Hematopoietic multipotent progenitor cell treated with erythropoietin and hydrocortisone succinate and interleukin-3 and kit ligand, for 15 days (in vitro differentiated cells): ENCODE measurements at places on chromosomes 5 and 9.

DNA sequence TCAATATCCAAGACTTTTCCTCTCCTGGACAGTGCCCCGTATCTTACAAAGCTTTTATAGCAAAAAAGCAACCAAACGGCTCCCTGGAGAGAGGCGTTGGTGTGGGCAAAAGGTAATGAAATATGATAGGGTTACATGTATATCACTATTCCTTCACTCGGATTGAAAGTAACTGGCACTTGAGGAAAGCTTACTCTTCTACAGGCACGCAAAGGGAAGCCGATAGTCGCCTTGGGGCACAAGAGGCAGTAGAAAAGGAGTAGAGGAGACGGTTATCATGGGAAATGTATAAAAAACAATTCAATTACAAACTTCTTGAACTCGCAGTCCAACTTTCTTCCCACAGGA is 1.1 kb downstream of the DIAPH1 start:
- no peak for DNase-seq

DNA sequence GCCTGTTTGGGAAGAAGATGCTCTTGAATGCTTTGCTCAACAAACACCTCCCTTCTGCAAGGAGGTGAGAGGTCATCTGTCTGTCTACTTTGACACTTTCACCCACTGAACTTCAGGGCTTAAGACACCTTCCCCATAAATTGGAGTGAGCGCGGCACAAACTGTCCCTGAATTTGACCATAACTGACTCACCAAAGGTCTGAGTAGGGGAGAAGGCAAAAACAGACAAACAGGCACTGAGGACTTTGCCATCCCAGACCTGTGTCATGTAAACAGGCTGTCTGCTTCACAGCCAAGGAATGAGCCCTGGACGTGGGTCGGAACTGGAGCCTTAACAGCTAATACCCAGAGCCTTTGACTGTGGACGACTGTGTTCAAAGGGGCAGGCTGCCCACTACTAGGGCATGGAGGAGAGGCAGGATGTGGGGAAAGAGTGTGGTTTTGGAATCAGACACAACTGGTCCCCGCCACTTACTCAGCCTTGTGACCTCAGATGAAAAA is 320.9 kb upstream of the KLF4 start:
- DNase-seq, result no peak

GRCh38 chr5:77337246-77337645 is 126.8 kb downstream of the PDE8B start:
- DNase-seq, result no peak

DNA sequence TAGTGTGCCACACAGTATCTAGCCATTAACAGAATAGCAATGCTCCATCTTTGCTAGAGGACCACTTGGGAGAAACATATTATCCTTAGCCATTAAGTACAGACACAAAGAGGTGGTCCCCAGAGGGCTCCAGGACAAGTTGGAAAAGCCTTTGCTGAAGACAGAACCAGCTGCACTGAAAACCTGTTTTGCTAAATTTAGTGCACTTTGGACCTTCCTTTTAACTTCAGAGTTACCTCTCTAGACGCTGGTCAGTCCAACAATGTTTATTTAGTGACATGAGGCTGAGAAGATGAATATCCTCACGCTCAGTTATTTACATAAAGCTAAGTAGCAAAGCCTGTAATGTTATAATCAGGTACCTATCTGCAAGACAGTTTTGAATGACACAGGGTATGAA is 265.0 kb upstream of the ZNF608 start:
- no peak for DNase-seq

DNA sequence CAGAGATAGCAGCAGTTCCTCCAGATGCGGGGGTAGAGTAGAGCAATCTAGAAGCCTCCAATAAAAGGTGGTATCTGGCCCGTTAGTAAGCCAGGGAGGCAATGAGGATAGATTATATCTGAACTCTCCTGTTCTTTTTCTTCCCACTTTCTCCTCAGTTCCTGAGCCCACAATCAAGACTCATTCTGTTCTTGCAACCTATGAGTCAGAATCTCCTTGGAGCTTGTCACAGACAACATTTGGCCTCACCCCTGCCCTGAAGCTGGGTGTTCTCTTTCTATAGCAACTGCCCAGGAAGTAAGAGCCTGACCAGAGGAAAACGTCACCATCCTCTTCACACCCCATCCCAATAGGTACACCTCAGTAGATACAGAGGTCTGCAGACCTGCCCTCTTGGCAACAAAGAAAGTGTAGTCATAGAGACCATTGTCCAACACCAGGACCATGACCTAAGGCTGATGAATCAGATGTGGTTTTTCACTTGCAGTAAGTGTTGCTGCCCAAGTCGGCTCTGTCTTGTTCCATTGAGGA is 76.3 kb upstream of the PCA3 start:
- DNase-seq, result no peak

DNA sequence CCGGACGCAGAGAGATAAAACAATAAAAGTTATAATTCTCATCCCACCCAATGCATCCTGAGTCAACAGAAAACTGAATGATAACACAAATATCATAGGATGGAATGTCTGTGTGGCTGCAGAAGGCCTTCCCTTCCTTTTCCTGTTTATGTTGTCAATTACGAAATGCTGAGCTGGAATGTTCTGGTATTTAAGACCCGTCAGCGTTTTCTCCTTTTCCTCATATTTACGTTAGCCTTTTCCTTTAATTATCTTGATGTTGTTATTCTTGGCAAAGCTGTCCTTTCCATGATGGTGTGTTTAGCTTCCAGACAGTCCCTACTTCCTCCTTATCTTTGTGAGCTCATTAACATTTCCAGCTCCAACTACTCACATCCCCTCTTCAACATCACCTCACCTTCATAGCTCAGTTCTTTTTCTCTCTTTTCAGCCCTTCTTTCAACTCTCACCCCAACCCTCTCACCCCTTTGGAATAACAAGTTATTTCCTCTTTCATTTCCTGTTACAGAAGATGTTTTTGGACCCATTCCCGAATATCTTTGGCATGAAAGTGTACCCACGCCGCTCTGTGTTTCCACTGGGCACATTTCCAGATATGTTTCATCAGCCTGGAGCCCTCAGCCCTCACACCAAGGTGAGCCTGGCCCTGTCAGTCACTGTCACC is 221.6 kb downstream of the NR2F1-AS1 start:
- no peak for DNase-seq

DNA sequence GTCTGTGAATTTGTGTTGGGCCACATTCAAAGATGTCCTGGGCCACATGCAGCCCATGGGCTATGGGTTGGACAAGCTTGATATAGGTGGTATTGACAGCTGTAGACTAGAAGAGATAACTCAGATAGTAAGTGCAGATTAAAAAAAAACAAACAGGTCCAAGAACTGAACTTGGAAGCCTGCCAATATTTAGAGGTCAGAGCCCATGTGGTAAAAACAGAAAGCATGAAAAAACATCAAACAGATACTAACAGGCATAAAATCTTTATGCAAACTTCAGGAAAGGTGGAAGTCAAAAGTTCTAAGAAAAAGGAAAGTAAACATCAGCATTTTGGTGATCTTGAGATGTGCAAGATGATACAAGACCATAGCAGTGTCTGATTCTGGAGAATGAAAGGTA is 155.1 kb upstream of the NR4A3 start:
- DNase-seq, result no peak

DNA sequence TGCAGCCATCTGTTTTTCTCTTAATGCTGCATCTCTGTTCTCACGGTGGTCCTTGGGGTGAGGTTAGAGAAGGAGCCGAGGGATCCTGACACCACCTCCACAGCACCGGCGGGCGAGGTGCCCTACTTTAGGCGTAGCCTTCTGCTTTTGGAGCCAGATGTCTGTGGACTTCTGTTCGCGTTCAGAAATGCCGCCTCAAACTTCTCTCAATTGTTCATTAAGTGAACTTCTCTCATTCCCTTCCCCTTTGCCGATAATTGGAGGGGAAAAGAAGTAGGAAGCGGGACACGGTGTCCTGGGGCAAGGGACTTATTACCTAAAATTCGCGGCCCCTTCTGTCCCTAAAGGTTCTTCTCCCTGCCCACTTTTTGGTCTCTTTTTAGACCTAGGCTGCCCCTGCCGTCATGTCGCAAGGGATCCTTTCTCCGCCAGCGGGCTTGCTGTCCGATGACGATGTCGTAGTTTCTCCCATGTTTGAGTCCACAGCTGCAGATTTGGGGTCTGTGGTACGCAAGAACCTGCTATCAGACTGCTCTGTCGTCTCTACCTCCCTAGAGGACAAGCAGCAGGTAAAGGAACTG is 455 bp downstream of the KIF20A start:
- peak; percentile 12 for DNase-seq

- no peak for DNase-seq
Observed at GRCh38 chr9:15972760-15973159, 419.9 kb downstream of the CCDC171 start.

GRCh38 chr9:108544866-108545265 is 310.9 kb downstream of the ACTL7B start:
- no peak for DNase-seq

GRCh38 chr9:129273941-129274684 is 96.1 kb upstream of the IER5L start:
- no peak for DNase-seq

DNA sequence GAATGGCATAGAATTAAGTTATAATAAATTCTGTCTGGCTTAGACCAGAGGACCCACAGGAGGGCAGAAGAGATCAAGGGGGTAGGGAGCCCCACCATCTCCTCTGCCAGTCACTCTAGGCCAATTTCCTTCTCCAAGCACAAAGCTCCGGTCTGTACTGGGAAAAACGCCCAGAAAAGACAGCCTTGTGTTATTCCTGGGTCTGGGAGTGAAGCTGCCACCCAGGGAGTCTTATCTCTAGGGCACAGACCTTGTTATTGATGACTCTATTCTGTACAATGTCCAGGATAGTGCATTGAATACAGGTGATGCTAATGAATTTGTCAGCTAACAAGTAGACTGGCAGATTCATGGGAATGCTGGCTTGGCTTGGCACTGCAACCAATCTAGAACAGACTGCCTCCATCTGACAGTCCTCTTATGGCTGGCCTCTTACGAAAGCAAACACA is 60.7 kb downstream of the MED27 start:
- DNase-seq, result no peak

GRCh38 chr5:94388773-94389514 is 229.5 kb downstream of the KIAA0825 start:
- no peak for DNase-seq

- no peak for DNase-seq
Observed at GRCh38 chr9:108626743-108627142, 229.0 kb downstream of the ACTL7B start.

GRCh38 chr9:130186839-130187522 is 14.8 kb downstream of the NCS1 start:
- DNase-seq, result peak; percentile 92

- DNase-seq, result no peak
Observed at GRCh38 chr5:150473673-150474358, 24.3 kb upstream of the RPS14 start.

DNA sequence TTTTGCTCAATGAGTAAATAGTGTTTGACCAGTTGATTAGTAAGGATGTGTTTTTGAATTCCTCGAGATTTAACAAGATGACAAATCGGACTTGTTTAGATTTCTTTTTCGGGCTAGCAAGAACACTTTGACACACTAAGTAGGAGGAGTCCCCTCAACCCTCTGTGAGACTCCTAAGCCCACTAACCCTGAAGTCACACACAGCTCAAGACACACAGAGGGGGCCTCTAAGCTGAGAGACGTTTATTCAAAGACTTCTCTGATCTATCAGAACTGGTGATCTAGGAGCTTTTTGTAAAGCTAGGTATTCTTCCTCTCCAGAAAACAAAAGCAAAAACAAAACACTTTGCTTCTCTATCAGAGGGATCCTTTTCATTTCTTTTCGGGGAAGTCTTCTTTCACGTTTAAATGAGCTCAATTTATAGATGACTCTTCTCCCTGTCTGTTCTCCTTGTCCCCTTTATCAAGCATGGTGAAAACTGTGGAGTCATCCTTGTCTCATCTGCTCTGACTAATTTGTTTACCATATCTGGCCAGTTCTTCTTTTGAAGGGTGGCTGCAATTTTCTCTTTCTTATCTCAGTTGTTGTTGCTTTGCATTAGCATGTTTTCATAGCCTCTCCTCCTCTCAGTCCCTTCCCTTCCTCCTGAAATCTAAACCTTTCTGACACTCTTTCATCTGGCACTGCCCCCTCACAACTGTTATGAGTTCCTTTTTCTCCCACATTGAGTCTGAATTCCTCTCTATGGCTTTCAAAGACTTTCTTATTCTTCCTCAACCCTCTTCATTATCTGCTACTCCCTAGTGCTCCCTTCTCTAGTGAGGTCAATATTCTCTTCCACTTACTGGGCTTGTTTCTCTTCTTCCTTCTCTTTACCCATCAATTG is 68.5 kb upstream of the RAI14 start:
- peak; percentile 35 for DNase-seq

- DNase-seq, result no peak
Observed at GRCh38 chr5:36417668-36418067, 116.0 kb upstream of the RANBP3L start.

DNA sequence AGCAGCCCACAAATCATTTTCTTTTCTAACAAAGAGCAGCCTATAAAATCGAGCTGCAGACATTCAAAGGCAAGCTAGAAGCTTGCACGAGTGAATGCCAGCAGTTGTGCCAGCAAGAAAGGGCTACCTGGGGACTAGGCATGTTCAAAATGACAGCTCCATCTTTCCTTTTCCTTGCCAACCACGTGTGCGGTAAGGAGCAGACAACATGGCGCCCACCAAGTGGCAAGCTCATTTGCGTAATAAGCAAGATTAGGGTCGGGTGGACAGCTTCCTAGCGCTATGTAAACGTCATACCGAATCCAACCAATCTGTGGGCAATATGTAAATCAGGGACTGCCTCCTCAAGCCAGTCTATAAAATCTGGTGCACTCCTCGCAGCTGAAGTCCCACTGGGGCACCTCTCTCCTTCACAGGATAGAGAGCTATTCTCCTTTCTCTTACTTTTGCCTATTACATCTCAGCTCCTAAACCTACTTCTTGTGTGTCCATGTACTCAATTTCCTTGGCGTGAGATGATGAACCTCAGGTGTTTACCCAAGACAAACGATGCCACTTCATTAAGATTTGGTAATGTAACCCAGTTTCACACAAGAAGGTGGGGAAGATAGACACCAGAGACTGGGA is 22.5 kb upstream of the SPARC start:
- DNase-seq, result no peak
